ENCODE measurements at places on chromosomes 13 and 19.

- DNase-seq = no peak
Measured at GRCh38 chr19:4012975-4013634, 5.6 kb downstream of the PIAS4 start.

DNA sequence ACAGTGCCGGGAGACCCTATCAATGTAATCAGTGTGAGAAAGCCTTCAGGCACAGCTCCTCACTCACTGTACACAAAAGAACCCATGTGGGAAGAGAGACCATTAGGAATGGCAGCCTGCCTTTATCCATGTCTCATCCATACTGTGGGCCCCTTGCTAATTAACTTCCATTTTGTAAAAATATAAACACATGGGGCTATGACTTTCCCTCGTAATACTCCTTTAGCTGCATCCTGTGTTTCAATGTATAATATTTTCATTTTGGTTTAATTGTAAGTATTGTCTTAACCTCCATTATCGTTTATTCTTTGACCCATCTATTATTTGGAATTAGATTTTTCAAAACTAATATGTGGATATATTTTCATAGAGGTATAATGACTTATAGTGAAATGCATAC is 29.3 kb downstream of the ZNF333 start:
- DNase-seq = no peak

DNA sequence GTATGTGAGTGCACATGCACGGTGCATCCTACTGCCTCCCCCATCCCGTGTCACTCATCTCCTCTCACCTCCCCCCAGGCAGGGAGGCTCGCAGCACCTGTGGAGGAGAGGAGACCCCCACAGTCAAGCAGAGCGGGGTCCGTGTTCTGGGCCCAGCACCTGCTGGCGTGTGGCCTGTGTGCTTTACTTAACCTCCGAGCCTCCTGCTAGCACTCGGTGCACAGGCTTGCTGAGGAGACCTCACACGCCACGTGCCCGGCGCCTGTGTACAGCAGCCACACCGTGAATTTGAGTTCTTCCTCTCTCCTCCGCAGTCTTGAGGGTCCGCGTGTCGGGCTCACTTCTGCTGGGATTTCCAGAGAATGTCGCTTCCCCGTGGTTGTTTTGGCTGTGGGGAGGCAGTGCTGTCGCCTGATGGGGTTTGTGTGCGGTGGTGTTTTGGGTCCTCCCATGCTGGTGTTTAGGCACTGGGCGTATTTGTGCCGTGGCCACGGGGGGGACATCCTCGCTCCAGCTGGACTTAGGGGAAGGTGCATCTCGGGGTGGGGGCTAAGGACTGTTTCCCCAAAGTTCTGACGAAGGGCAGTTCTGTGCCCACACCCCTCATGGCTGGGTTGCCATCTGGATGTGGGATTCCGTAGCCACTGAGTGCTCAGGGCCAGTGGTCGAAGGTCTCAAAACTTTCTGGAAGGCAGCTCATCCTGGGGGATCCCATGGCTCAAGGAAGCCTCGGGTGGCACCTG is 34.8 kb upstream of the TMEM255B start:
- no peak for DNase-seq

- DNase-seq = peak; percentile 4
Measured at GRCh38 chr19:29715701-29716581, 880 bp upstream of the C19orf12 start.

GRCh38 chr13:75792526-75793187 is 156.5 kb downstream of the LMO7 start:
- no peak for DNase-seq

DNA sequence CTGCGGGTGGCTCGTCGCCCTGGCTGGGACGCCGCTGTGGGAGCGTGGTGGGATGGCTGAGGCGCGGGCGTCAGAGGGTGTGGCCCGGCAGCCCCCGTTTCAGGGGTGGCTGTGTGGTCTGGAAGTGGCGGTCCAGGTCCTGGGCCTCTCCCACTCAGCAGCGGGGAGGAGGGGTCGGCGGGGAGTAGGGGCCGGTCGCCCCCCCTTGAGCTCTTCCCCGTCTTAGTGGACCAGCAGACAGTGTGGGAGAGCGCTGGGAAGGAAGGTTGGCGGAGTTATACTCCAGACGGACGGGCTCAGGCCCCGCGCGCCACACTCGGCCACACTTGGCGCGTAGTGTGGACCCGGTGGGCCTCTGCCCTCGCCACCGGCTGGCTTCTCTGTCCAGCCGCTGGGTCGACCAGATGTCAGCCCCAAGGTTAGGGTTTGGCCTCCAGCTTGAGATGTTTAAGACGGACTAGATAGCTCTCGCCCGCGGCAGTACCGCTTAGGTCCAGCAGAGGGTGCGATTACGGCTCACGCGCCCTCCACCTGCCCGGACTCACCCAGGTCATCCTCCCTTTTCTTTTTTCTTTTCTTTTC is 21.7 kb upstream of the ZNF429 start:
- peak; percentile 65 for DNase-seq

- DNase-seq = no peak
Measured at GRCh38 chr13:84127597-84128128, 245.4 kb upstream of the SLITRK1 start.

DNA sequence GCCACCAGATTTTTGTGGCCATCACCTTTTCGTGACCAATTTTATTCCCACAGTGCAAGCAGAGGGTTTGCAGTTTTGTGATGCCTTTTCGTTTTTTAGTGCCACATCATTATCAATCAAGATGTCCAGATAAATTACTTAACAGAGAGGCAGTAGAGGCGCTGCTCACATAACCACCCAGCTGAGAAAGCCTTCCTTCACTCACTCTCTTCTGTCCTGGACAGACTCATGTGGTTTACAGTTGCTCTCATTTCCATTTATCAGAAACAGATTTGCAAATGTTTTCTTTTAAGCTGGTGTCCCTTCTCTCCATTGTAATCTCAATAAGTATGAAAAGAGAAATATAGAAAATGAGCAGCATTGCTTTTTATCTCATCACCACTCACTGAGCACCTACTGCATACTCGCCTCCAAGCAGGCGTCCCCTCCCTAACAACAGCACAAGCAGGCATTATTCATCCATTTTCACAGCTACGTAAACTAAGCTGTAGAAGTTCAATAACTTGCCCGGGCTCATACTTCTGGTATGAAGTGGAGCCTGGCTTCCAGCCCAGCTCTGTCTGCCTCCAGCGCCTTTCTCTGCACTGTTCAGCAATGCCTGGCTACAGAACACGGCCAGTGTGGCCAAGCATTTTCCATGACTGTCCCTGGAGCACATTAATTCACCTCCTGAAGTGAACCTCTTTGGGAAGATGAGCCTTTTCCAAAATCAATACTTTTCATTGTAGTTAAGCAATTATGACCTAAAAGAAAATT is 34.6 kb upstream of the KATNAL1 start:
- DNase-seq = no peak

- DNase-seq = no peak
Measured at GRCh38 chr13:92589955-92590354, 636.7 kb upstream of the GPC6 start.

- no peak for DNase-seq
Measured at GRCh38 chr13:109496216-109496615, 290.2 kb downstream of the IRS2 start.

DNA sequence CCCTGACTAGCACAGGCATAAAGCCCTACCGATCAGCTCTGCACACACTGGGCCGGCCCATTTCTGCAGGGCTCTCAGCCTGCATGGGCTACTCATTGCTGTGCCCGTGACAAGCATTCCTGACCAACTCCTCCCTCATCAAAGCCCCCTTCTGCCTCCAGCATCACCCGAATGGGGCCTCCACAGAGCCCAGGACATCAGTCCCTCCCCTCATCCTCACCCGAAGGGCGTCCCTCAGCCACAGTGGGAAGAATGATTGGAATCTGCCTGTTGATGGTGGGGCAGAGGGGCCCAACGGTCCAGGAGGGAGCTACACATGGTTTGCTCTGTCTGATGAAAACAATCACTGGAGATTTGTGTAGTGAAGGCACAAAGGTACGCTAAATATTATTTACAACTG is 43.8 kb downstream of the SERP2 start:
- no peak for DNase-seq
